Psoas muscle (tissue), 8 donors: ENCODE measurements at places on chromosomes 13 and 19. TPM values are rescaled to one million over a fixed set of nuclear protein-coding genes. Genes with fewer than 3 reads are reported as not detected.

The COL4A1 gene
- total RNA-seq, result 123 TPM

DNA sequence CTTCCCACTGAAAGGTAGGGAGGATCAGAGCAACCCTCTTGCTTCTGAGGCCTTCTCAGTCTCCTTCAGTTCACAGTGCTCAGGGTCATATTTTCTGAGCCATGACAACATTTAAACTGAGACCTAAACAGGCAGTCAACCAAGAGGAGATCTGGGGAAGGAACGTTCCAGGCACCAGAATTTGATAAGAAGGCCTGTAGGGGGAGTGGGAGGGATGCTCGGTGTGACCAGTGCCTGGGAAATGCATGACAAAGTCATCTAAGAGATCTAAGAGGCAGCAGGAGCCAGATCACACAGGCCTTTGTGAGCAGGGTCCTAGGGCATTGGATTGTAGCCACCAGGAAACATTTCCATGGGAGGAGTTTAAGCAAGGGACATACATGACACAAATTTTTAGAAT is 71.6 kb downstream of the SHISA2 start:
- H3K4me3 ChIP-seq, result no peak overlapping the region
- H3K27me3 ChIP-seq, result no peaks in the 10 kb centered on the region
- H3K36me3 ChIP-seq, result no peaks in the 10 kb centered on the region

GRCh38 chr19:3524904-3525451 is 14.0 kb upstream of the TEKTIP1 start:
- H3K36me3 ChIP-seq, result peaks cover 49% of the 10 kb centered on the region
- DNase-seq, result no peak
- no peaks in the 10 kb centered on the region for H3K27me3 ChIP-seq
- no peaks in the 10 kb centered on the region for H3K4me1 ChIP-seq

DNA sequence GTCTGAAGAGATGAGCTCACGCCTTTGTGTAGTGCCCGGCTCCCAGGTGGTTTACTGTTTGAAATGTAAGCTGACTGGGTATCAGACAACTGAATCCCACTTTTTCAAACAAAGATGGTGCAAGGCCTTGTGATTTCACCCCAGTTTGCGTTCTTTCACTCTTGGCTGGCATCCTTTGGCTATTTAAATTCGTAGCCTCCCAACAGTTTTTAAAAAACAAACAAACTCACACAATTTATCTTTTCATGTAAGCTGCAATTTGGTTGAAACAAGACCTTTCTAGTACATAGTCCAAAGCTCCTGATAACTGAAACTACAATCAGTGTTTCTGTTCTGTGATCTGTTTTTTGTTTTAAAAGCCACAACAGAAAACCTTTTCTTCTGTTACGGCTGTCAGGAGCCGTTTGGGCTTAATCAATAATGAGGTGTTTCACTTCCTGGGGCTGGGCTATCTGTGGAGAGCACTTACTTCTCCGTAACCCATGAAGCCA is 65.1 kb upstream of the NPAS1 start:
- DNase-seq, result no peak
- H3K27ac ChIP-seq, result no peak overlapping the region
- no peak overlapping the region for H3K4me3 ChIP-seq
- H3K4me1 ChIP-seq, result peaks cover 25% of the 10 kb centered on the region
- H3K36me3 ChIP-seq, result no peaks in the 10 kb centered on the region
- no peaks in the 10 kb centered on the region for H3K27me3 ChIP-seq

GRCh38 chr13:79779761-79780160 is 298.8 kb downstream of the NDFIP2 start:
- H3K4me3 ChIP-seq, result peak overlapping the region; percentile 33
- peak; percentile 64 for DNase-seq
- H3K27ac ChIP-seq, result peak overlapping the region; percentile 19
- no peaks in the 10 kb centered on the region for H3K36me3 ChIP-seq
- H3K27me3 ChIP-seq, result no peaks in the 10 kb centered on the region
- no peaks in the 10 kb centered on the region for H3K4me1 ChIP-seq

- peaks cover 5% of the 10 kb centered on the region for H3K4me1 ChIP-seq
- H3K27ac ChIP-seq, result no peak overlapping the region
- H3K36me3 ChIP-seq, result no peaks in the 10 kb centered on the region
- no peaks in the 10 kb centered on the region for H3K27me3 ChIP-seq
- no peak overlapping the region for H3K4me3 ChIP-seq
- no peak for DNase-seq
Measured at GRCh38 chr13:46656786-46657185, 103.8 kb downstream of the LRCH1 start.

The DHDH gene
- total RNA-seq, result not detected

- no peak for DNase-seq
- no peaks in the 10 kb centered on the region for H3K4me1 ChIP-seq
- H3K27ac ChIP-seq, result no peak overlapping the region
- H3K4me3 ChIP-seq, result no peak overlapping the region
Measured at GRCh38 chr13:86684402-86684801, 885.2 kb upstream of the SLITRK6 start.

GRCh38 chr13:80341756-80342370 is 937 bp upstream of the SPRY2 start:
- H3K4me3 ChIP-seq, result peak overlapping the region; percentile 98
- DNase-seq, result peak; percentile 61
- H3K4me1 ChIP-seq, result peaks cover 21% of the 10 kb centered on the region
- no peaks in the 10 kb centered on the region for H3K27me3 ChIP-seq

DNA sequence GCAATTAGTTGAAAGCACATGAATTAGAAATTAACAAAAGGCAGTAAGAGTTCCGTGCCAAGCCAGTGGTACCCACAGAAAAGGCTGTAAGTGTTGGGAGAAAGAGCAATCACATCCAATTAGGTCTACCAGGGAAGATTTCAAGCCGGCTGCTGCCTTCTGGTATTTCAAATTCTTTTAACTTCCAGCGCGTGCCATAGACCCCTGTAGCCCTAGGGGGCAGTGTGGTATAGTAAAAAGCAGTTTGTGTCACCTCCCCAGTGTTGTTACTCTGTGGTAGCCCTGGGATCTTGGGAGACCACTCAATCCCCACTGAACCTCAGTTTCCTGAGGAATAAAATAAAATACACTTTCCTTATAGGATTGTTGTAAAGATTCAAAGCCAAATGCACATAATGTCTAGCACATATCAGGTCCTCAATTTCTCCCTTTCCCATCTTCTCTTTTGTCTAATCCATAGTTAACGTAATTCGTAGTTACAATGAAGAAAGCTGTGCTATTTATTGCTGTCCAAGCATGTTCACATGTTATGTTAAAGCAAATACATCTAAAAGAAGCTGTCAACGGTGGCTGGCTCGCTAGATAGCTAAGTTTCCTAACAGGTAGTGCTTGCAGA is 230.2 kb downstream of the TDRD3 start:
- no peak for DNase-seq
- H3K27me3 ChIP-seq, result no peaks in the 10 kb centered on the region
- no peak overlapping the region for H3K27ac ChIP-seq
- H3K4me1 ChIP-seq, result no peaks in the 10 kb centered on the region
- H3K4me3 ChIP-seq, result no peak overlapping the region
- H3K36me3 ChIP-seq, result no peaks in the 10 kb centered on the region

DNA sequence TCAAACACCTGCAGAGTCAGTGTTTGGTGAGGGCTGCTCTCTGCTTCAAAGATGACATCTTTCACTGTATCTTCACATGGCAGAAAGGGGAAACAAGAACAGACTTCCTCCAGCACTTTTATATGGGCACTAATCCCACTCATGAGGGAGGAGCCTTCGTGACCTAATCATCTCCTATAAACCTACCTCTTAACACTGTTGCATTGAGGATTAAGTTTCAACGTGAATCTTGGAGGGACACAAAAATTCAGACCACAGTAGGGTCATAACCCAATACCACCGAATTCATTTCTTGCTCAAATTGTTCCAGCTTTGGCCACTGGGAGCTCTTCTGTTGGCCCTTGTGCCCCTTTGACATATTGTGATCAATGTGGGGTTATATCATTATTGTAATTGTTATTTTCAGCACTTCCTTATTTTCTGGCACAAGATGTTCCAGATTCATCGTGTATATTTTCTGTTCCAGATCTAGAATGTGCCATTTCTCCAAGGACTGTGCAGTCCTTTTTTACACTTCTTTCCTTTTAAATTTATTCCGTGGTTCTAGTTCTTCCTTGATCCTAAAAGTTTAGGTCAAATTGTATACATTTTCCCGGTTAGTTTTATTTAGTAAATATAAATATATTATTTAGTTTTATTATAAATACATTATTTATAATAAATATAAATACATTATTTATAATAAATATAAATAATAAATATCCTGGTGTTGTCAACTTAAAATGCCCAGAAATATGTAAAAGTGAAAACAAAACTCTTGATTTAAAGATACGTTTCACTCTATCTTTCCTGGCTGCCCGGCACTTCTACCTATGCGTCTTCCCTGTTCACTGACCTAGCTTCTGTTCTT is 35.5 kb upstream of the IGFL4 start:
- peaks cover 80% of the 10 kb centered on the region for H3K27me3 ChIP-seq
- H3K27ac ChIP-seq, result no peak overlapping the region
- no peak for DNase-seq
- H3K4me1 ChIP-seq, result no peaks in the 10 kb centered on the region

- H3K4me1 ChIP-seq, result peaks cover 3% of the 10 kb centered on the region
- DNase-seq, result no peak
- H3K36me3 ChIP-seq, result peaks cover 73% of the 10 kb centered on the region
- no peak overlapping the region for H3K4me3 ChIP-seq
Measured at GRCh38 chr13:30629527-30629926, 11.8 kb downstream of the USPL1 start.

GRCh38 chr19:54186934-54187381 is 2.4 kb downstream of the MBOAT7 start:
- H3K4me1 ChIP-seq, result peaks cover 12% of the 10 kb centered on the region
- no peak overlapping the region for H3K4me3 ChIP-seq
- no peaks in the 10 kb centered on the region for H3K27me3 ChIP-seq
- peaks cover 8% of the 10 kb centered on the region for H3K36me3 ChIP-seq

- no peaks in the 10 kb centered on the region for H3K4me1 ChIP-seq
- no peaks in the 10 kb centered on the region for H3K27me3 ChIP-seq
- no peak overlapping the region for H3K4me3 ChIP-seq
- no peak overlapping the region for H3K27ac ChIP-seq
Measured at GRCh38 chr13:63460462-63461090, 2044.9 kb upstream of the PCDH20 start.

The NANOS3 gene
- not detected for total RNA-seq

The NKPD1 gene
- total RNA-seq, result 0.09 TPM

- no peak for DNase-seq
- H3K4me3 ChIP-seq, result no peak overlapping the region
- no peaks in the 10 kb centered on the region for H3K27me3 ChIP-seq
- no peaks in the 10 kb centered on the region for H3K4me1 ChIP-seq
Measured at GRCh38 chr13:34822650-34823049, 119.4 kb upstream of the NBEA start.

GRCh38 chr13:48400090-48400694 is 12.7 kb downstream of the LPAR6 start:
- H3K36me3 ChIP-seq, result peaks cover 4% of the 10 kb centered on the region
- H3K4me1 ChIP-seq, result peaks cover 5% of the 10 kb centered on the region
- no peaks in the 10 kb centered on the region for H3K27me3 ChIP-seq
- H3K4me3 ChIP-seq, result no peak overlapping the region
- no peak for DNase-seq
- H3K27ac ChIP-seq, result peak overlapping the region; percentile 3

DNA sequence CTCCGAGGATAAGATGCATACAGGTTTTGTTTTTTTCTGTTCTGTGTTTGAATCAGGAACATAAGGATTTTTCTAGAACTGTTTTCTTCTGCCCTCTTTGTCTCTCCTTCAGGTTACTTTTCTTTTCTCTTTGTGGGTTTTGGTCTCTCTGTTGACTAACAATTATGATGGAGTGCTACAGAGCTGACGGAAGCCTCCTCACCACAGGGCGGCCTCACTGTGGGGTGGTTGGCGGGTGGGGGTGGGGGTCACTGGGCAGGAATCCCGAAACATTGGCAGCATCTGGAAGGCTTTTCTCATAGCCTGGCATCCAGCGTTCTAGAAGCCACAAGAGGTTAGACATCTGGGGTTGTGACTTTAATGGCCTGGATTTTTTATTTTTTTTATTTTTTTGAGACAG is 12.0 kb upstream of the MATK start:
- no peak for DNase-seq
- H3K4me3 ChIP-seq, result no peak overlapping the region
- H3K4me1 ChIP-seq, result no peaks in the 10 kb centered on the region
- peaks cover 40% of the 10 kb centered on the region for H3K27me3 ChIP-seq
- H3K36me3 ChIP-seq, result no peaks in the 10 kb centered on the region
- H3K27ac ChIP-seq, result no peak overlapping the region

DNA sequence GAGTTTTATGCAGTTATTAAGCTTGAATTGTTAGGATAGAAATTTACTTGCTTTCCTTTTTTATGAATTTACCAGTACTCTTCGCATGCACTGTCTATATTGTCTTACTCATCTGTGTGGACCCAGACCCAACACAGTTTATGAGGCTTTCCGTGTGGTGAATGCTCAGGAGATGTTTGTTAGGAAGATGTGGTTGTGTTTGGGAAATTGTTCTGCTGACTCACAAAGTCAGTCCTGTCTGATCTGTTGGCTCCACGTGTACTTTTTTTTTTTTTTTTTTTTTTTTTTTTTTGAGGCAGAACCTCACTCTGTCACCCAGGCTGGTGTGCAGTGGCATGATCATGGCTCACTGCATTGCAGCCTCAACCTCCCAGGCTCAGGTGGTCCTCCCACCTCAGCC is 532.5 kb downstream of the LMO7 start:
- no peak overlapping the region for H3K27ac ChIP-seq
- H3K4me1 ChIP-seq, result no peaks in the 10 kb centered on the region
- H3K4me3 ChIP-seq, result no peak overlapping the region
- DNase-seq, result no peak

The TPTE2 gene
- total RNA-seq, result not detected

DNA sequence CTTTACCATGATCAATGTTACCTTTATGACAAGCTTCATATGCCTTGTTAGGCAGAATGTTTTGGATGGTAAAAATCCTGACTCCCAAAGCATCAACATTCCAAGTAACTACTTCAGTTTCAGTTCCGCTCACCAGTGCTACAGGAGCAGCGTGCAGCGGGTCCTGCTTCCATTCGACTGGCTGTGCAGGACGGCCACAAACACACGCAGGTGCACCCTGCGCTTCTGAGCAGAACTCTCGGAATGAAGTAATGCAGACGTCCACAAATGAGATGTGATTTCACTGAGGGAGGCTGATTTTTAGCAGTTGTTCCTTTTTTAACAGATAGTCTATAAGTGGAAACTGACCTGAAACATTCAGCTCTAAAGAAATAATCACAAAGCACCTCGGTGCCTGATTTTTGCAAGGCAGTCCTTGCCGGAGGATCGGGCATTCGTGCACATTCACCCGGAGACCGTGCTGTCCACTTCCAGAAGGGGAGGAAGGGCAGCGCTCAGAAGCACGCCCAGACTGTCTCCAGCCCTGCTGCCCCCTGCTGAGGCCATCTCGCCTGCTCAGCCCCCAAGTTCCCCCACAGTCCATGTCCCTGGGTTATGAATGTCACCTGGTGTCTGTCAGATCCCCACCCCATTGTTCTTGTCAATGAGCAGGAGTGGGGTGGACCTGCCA is 85.8 kb downstream of the RAB20 start:
- H3K36me3 ChIP-seq, result peaks cover 19% of the 10 kb centered on the region
- no peaks in the 10 kb centered on the region for H3K4me1 ChIP-seq
- no peak for DNase-seq
- H3K4me3 ChIP-seq, result no peak overlapping the region
- no peak overlapping the region for H3K27ac ChIP-seq
- H3K27me3 ChIP-seq, result no peaks in the 10 kb centered on the region

- no peaks in the 10 kb centered on the region for H3K36me3 ChIP-seq
- H3K27me3 ChIP-seq, result no peaks in the 10 kb centered on the region
- no peaks in the 10 kb centered on the region for H3K4me1 ChIP-seq
- no peak for DNase-seq
Measured at GRCh38 chr13:29479716-29480492, 115.6 kb downstream of the SLC7A1 start.
